Heart left ventricle (tissue), 16 donors: ENCODE measurements at places on chromosomes 4 and X. TPM values are rescaled to one million over a fixed set of nuclear protein-coding genes. Genes with fewer than 3 reads are reported as not detected.

Gene MAGEA2B
- total RNA-seq, result not detected

Gene MRFAP1
- total RNA-seq, result 283 TPM

Gene RRH
- total RNA-seq, result not detected

Gene TRIM61
- total RNA-seq, result 2.2 TPM

Gene AKAP4
- not detected for total RNA-seq

Gene FRMPD4
- total RNA-seq, result 3.4 TPM

Gene NLRP2B
- 0.16 TPM for total RNA-seq

Gene STAP1
- total RNA-seq, result not detected

Gene XAGE2
- not detected for total RNA-seq

Gene RRAGB
- total RNA-seq, result 9.2 TPM

Gene ARHGAP4
- total RNA-seq, result 55.8 TPM

Gene CETN2
- 24.7 TPM for total RNA-seq

Gene CABS1
- not detected for total RNA-seq

Gene EDA
- 7.7 TPM for total RNA-seq

- DNase-seq, result peak; percentile 89
Observed at GRCh38 chr4:140756319-140757231, at the start of gene TBC1D9. TSS of gene TBC1D9 (minus strand) at chr4:140756385. CDS start at chr4:140756045, 340 bp downstream.

DNA sequence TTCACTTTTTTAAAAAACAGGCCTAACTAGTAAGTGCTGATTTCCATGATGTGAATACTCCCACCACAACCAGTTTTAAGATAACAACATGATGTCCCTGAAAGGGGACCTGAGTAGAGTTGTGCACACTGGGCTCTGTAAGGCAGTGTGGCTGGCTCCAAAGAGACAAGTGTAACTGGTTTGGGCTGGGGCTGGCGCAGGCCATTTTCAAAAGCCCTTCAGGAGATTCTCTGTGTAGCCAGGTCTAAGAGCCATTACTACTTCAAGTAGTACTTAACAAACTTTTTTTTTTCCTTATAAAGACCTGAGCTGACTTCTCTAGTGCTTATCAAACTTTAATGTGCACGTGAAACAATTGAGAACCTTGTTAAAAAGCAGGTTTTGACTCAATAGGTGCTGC is 4.3 kb downstream of the QRFPR start:
- DNase-seq, result no peak

- DNase-seq, result no peak
Observed at GRCh38 chrX:138763761-138764160, 52.2 kb upstream of the FGF13 start.

DNA sequence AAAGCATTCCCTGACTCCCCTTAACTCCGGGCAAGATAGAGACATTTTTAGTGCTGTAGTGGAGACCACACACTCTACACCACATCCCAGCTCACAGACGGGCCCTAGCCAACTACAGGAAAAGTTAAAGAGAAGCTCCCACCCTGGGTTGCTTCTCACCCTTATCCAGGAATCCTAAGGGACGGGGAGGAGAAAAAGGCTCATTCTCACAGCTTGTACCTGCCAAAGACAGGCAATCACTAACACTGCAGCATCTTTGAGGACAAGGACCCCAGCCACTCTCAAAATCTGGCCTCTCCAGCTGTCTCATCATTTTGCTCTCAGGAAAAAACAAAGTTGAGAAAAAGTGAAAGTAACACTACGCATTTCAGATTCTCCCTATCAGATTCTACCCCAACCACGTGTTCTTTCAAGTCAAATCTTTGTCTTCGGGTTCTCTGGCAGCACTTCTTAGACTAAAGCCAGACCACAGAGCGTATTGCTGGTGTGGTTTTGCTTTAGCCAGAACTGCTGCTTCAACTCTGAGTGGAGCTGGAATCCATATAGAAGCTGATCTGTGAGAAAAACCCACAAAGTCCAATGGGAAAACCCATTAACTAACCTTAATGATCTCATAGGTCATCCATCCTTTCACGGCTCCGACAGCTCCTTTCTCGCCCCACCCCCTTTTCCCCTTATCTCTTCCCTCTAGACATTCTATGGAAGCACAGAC is 605.9 kb upstream of the DIPK2B start:
- DNase-seq, result no peak

GRCh38 chr4:7435471-7436061 is 836 bp upstream of the PSAPL1 start:
- peak; percentile 10 for DNase-seq

DNA sequence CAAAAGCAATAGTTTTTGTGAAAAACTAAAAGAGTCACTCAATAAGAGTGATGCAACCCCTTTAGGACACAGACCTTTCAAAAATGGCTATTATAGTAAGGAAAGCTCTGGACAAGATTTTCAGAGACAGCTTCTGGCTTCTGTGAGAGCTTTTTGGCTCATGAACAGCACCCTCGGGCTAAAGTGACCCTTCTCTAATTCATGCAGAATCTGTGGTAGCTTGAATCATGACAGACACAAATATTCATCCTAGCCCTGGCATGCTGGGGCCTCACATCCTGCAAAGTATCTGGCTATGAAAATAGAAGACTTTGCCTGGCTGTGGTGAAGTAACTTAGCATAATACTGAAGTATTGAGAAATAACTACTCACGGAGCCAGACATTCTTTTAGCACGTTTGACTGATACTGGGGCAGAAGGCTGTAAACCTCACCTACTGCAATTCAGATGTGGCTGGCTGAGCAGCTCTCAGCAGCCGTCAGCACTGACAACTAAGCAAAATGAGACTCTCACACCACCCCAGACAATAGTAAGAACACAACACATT is 327.3 kb downstream of the MAPK10 start:
- no peak for DNase-seq

DNA sequence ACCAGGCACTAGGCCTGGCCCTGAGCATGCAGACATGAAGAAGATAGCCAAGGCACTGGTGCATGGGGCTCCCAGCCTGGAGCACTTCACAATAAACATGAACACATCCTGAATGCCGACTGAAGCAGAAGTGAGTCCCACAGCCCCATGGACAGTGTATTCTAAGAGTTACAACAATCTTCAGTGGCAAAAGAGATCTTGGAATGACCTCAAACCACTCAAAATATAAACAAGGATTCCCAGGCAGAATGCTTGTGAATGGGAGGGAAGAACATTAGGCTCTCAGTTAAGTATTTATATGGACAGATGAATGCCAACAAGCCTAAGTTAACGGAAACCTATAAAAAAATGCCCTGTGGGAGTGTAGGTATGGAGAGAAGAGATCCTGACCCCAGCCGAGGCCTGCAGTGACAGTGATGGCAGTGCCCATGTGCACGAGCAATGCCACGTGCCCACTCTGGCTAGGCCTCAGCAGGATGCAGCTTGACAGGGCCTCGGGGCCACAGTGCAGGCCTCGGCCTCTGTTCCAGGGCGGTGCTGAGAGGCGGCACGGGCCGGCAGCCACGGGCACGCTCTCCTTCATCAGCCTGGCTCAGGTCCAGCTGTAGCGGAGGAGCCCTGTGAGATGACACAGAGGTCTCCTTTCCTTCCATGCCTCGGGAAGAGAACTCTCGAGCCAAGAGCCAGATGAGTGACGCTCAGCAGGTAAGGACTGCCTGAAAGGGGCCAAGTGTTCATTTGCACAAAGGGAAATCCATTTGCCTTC is 49.2 kb downstream of the IRF2 start:
- DNase-seq, result peak; percentile 72

DNA sequence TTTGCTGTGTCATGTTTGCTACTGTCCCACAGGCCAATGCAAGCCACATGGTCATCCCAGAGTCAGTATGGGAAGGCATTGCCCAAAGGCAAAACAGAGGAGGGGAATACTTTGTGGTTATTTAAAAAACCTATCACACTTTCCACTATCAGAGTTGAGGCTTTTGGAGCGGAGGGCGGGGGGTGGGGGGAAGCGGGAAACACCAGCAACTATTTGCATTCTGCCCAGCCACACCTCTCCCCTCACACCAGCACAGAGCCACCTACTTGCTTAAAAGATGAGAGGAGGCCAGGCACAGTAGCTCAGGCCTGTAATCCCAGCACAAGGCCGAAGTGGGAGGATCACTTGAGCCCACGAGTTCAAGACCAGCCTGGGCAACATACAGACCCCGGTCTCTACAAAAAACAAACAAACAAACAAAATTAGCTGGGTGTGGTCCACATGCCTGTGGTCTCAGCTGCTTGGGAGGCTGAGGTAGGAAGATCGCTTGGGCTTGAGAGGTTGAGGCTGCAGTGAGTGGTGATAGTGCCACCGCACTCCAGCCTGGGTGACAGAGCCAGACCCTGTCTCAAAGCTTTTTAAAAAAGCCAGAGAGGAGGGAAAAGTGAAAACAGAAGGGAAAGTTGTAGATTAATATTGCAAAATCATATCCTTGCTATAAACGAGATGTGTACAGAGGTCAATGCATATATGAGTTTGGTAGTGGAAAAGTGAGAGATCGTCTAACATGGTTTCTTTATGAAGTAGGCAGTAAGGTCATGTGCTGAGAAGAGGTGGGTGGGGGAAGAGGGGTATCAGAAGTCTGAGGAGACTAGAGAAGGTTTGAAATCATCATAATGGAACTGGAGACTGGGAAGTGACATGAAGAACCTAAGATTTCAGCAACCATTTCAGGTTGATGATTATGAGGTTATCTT is 1.9 kb upstream of the CHST7 start:
- DNase-seq, result no peak

DNA sequence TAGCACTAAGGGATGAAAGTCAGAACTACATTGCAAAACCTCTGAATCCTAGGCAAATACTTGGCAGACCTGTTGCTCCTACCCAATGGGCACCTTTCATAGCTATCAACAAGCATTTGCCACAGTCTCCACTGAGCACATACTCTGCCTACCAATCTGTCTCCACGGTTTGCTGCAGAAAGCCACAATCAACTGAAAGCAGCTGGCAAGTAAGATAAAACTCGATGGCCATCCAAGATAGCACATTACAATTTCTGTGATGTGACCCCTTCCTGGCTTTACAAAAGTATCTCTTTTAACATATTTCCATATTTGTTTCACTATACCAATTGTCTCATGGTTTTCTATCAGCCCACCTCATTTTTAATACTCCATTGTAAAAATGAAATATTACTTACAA is 1060.5 kb upstream of the INTU start:
- DNase-seq, result no peak

- DNase-seq, result peak; percentile 28
Observed at GRCh38 chr4:41050880-41051775, 163.2 kb downstream of the APBB2 start.

GRCh38 chrX:150664290-150664689 is 28.9 kb upstream of the MTMR1 start:
- DNase-seq, result peak; percentile 58

DNA sequence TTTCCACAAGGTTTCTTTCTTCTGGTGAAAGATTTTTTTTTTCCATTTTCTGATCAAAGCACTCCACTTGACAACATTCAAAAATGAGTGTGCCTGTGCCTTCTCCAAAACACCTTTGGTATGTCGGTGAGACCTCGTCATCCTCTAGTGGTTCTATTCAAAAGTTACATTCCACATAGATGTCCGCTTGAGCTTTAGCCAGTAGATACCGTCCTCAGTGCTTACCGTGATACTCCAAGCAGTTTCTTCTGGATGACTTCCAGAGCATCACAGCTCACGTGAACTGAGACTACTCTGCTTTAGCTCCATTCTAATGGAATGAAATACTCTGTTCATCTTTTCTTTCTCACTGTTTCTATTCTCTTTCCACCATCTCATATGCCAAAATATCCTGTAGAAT is 38.2 kb upstream of the VEGFC start:
- no peak for DNase-seq

GRCh38 chr4:157096439-157096838 is 20.5 kb downstream of the GLRB start:
- DNase-seq, result no peak

- DNase-seq, result no peak
Observed at GRCh38 chrX:100659431-100660137, 15.6 kb downstream of the SRPX2 start.
